ENCODE measurements at places on chromosomes 11 and 22.

- H3K27me3 ChIP-seq: no peaks in the 10 kb centered on the region
- no peak for DNase-seq
- no peaks in the 10 kb centered on the region for H3K4me1 ChIP-seq
Measured at GRCh38 chr11:9642894-9643293, 21.0 kb upstream of the SWAP70 start.

DNA sequence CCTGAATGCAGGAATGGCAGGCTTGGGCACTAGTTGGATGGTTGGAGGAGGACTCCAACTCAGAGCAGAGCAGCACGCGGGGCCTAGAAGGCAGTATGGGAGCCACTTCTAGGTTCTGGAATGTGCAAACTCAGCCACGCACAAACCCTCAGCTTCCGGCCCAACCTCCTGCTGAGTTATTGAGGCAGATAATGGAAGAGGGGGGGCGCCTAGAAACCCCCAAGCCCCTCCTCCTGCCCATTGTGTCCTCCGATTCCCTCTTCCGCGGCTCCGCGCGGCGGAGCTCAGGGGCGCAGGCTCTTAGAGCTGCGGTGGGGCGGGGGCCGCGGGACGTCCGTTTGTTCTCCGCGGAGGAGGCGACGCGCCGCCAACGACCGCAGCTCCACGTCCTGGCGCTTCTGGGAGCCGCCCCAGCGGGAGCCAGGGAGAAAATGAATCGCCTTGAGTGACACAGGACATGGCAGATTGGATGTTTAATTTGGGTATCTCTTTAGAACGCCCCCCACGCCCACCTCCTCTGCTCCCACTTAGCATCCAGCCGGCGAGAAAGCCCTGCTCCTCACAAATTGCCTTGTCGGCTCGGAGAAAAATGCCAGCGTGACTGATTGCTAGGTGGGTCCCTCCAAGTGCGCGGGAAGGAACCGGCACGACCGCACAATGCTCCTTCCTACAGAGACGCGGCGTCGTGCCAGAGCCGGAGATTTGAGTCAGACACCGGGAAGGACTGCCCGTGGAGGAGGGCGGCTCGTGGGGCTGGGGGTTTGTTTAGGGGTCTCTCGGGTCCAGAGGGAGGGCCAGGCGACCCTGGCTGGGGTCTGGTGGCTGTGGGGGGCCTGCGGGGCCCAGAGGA, 144.6 kb downstream of the NECTIN1 start:
- H3K4me1 ChIP-seq: peaks cover 7% of the 10 kb centered on the region
- H3K36me3 ChIP-seq: no peaks in the 10 kb centered on the region
- H3K27ac ChIP-seq: no peak overlapping the region
- H3K27me3 ChIP-seq: peaks cover 62% of the 10 kb centered on the region
- H3K4me3 ChIP-seq: peak overlapping the region; percentile 68

DNA sequence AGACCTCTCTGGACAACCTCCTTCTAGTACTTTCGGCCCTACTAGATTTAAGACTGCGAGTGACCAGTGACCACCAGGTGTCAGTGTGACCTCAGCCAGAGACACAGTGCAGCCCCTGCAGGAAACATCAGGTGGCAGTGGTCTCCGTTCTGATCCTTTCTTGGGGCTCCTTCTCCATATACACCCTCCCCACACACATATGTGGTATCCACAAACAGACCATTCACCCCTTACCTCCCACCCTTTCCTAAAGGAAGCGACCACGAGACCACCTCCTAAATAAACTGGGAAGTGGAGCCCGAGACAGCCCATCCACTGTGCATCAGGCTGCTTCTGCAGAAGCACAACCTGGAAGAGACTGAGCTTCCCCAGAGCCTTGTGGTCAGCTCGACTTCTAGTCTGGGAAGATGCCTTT, 38.5 kb upstream of the CYP2D6 start:
- peak overlapping the region; percentile 28 for H3K27ac ChIP-seq
- peaks cover 18% of the 10 kb centered on the region for H3K4me1 ChIP-seq
- H3K27me3 ChIP-seq: no peaks in the 10 kb centered on the region
- H3K36me3 ChIP-seq: peaks cover 5% of the 10 kb centered on the region

- H3K27me3 ChIP-seq: peaks cover 16% of the 10 kb centered on the region
- peak within 1 kb of the TSS; percentile 17 for H3K4me3 ChIP-seq
- no peaks in the 10 kb centered on the region for H3K36me3 ChIP-seq
- no peak within 1 kb of the TSS for H3K27ac ChIP-seq
- no peak for DNase-seq
Measured at GRCh38 chr11:1750481-1750839, at the start of gene IFITM10. Gene IFITM10 (minus strand): TSS chr11:1750595. CDS start chr11:1750442, 153 bp downstream.

DNA sequence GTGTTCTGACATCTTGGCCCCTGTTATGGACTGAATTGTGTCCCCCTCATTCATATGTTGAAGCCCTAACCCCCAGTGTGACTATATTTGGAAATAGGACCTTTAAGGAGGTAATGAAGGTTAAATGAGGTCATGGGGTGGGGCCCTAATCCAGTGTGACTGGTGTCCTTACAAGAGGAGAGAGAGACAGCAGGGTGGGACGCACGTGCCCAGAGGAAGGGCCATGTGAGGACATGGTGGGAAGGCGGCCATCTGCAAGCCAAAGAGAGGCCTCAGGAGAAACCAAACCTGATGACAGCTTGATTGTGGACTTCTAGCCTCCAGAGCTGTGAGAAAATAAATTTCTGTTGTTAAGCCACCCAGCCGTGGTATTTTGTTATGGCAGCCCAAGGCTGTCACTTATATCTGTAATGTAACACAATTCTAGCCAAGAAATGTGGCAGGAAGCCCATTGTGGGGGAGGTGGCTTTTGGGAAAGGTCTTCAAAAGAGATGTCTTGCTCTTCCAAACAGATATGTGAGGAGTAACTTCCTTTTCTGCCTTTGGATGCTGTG, 23.7 kb downstream of the SLC22A6 start:
- no peaks in the 10 kb centered on the region for H3K36me3 ChIP-seq
- H3K27ac ChIP-seq: no peak overlapping the region
- no peaks in the 10 kb centered on the region for H3K4me1 ChIP-seq
- no peak for DNase-seq
- no peak overlapping the region for H3K4me3 ChIP-seq

- H3K27ac ChIP-seq: no peak overlapping the region
- H3K4me3 ChIP-seq: no peak overlapping the region
- H3K4me1 ChIP-seq: peaks cover 14% of the 10 kb centered on the region
- no peaks in the 10 kb centered on the region for H3K36me3 ChIP-seq
Measured at GRCh38 chr22:22884888-22885840, 2.5 kb upstream of the IGLL5 start.

DNA sequence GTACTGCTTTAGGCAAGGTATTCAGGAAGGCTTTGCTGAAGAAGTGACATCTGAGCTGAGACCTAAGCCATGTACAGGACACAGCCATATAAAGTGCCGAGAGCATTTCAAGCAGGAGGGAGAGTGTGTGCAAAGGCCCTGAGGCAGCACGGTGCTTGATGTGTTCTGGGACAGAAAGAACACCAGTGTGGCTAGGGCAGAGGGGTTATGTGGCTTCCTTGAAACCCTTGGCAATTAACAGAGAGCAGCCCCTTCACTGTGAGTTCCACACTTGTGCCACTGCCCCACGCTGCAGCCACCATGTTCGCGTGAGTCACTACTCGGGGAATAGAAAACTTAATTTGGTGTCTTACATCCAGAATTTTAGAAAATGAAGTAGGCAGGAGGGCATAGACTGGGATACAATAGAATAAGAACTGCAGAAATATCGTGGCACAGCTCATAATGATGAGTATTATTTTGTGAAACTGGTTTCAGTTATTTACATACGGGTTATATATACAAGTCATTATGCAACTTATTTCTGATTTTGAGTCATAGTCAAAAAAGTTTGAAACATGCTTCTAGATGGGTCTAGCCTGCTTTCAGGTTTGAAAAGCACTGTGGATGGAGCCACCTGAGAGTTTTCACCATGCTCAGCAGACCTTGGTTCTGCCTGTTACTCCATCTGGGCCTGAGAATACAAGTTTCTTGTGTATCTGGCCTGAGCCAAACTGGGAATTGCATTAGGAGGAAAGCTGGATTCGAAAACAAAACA, 11.8 kb downstream of the IL10RA start:
- peaks cover 90% of the 10 kb centered on the region for H3K4me1 ChIP-seq
- DNase-seq: peak; percentile 50
- H3K36me3 ChIP-seq: peaks cover 21% of the 10 kb centered on the region
- H3K27me3 ChIP-seq: no peaks in the 10 kb centered on the region

GRCh38 chr11:64294774-64295173, 3.7 kb downstream of the KCNK4 start:
- peaks cover 2% of the 10 kb centered on the region for H3K36me3 ChIP-seq
- H3K27ac ChIP-seq: no peak overlapping the region
- DNase-seq: no peak
- H3K27me3 ChIP-seq: peaks cover 77% of the 10 kb centered on the region
- H3K4me1 ChIP-seq: peaks cover 3% of the 10 kb centered on the region

DNA sequence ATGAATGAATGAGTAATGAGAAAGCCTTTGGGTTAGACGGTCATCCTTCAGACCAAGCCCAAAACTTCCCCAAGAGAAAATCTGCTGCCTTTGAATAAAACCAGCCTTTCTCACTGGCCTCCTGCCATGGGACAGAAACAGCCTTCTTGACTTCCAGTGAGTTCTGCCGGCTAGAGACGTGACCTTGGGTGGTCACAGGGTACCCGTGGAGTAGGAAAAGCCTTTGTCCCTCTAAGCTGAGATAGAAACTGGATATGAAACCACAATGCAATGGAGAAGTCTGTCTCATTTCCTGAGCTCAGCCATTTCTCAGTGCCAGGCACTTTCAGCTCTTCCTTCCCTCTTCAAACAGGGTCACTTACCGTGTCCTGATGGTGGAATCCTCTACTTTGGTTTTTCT, 21.2 kb upstream of the YWHAH start:
- H3K27ac ChIP-seq: no peak overlapping the region
- no peak overlapping the region for H3K4me3 ChIP-seq
- no peak for DNase-seq
- H3K27me3 ChIP-seq: peaks cover 17% of the 10 kb centered on the region
- no peaks in the 10 kb centered on the region for H3K36me3 ChIP-seq

DNA sequence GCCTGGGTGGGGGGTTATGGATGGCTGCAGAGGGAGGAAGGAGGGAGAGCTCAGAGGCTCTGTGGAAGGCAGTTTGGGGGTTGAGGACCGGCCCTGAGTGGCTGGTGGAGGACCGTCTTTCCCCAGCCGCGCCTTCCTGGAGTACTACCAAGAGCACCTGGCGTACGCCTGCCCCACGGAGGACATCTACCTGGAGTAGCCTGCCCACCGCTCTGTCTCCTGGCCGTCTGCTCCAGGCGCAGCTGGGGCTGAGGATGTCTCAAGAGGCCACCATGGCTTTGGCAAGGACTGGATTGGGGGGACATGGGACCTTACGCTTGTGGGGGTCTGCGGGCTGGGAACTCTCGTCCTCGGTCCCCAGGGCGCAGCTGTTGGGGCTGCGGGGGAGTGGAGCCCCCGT, 10.0 kb downstream of the MAPK8IP2 start:
- no peak overlapping the region for H3K4me3 ChIP-seq
- no peak overlapping the region for H3K27ac ChIP-seq
- H3K27me3 ChIP-seq: peaks cover 34% of the 10 kb centered on the region
- H3K36me3 ChIP-seq: no peaks in the 10 kb centered on the region
- no peak for DNase-seq

DNA sequence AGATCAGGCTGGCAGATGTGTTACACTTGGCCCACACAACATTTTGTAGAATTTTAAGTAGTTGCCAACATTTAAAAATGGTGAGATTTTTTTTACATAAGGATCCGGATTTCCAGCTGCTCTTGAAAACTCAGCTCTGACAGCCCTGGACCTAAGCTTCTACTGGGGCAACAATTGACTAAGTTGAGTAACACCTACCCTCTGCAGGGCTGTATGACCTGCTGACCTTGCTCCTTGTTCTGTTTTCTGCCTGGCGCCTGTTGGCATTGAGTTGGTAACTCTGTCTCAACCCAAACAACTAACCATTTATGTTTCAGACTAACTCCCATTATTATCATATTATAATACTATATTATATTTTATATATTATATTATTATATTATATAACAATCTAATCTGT, 21.1 kb upstream of the LRRC55 start:
- no peaks in the 10 kb centered on the region for H3K4me1 ChIP-seq
- peaks cover 18% of the 10 kb centered on the region for H3K27me3 ChIP-seq
- no peaks in the 10 kb centered on the region for H3K36me3 ChIP-seq
- no peak for DNase-seq
- H3K27ac ChIP-seq: no peak overlapping the region

- peaks cover 36% of the 10 kb centered on the region for H3K36me3 ChIP-seq
- no peak overlapping the region for H3K4me3 ChIP-seq
- no peak for DNase-seq
- H3K4me1 ChIP-seq: peaks cover 10% of the 10 kb centered on the region
- no peak overlapping the region for H3K27ac ChIP-seq
Measured at GRCh38 chr11:17368551-17368950, 17.0 kb downstream of the NCR3LG1 start.

GRCh38 chr11:74492084-74492483, 1.4 kb downstream of the LIPT2 start:
- peak overlapping the region; percentile 95 for H3K4me3 ChIP-seq
- no peaks in the 10 kb centered on the region for H3K27me3 ChIP-seq
- H3K4me1 ChIP-seq: peaks cover 22% of the 10 kb centered on the region
- no peak for DNase-seq
- H3K36me3 ChIP-seq: no peaks in the 10 kb centered on the region

GRCh38 chr11:98434296-98434695, 586.5 kb upstream of the CNTN5 start:
- no peak overlapping the region for H3K27ac ChIP-seq
- H3K27me3 ChIP-seq: no peaks in the 10 kb centered on the region
- H3K36me3 ChIP-seq: peaks cover 1% of the 10 kb centered on the region
- H3K4me3 ChIP-seq: no peak overlapping the region
- no peaks in the 10 kb centered on the region for H3K4me1 ChIP-seq

- H3K36me3 ChIP-seq: no peaks in the 10 kb centered on the region
- no peak overlapping the region for H3K27ac ChIP-seq
- no peak for DNase-seq
- H3K27me3 ChIP-seq: no peaks in the 10 kb centered on the region
Measured at GRCh38 chr11:101346591-101346990, 217.0 kb upstream of the PGR start.

DNA sequence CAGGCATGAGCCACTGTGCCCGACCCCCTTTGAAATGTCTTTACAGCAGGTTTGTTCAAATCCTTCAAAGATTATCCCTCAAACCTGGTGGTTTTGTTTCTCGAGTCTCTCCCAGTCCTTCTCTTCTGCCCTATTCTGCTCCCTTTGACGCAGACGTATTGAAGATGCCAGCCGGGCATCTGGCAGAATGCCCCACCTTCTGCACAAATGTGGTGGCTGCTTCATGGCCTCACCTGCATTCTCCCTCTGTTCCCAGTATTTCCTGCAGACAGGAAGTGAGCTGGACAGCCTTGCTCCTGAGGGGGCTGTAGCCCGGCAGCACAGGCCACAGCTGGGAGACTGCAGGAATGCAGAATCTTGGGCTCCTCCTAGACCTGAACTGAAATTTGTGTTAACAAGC, 4.8 kb upstream of the NAP1L4 start:
- no peak overlapping the region for H3K4me3 ChIP-seq
- no peak overlapping the region for H3K27ac ChIP-seq
- H3K4me1 ChIP-seq: peaks cover 14% of the 10 kb centered on the region
- DNase-seq: no peak

DNA sequence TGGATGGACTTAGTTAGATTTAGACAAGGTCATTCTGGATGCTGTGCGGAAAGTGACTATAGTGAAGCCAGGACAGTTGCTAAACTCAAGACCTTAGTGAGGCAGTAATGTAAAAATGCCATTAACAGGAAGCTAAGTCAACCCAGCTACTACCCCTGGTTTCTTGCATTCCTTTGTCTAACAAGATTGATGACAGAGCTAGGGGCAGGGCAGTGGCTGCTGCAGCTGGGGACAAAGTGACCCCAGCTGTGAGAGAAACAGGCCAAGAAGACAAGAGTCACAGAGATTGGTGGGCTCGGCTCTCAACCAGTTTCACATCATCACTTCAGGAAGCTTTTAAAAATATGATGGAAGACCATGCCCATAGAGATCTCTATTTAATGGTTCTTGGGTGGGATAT, 110.4 kb upstream of the POU2AF2 start:
- DNase-seq: no peak
- peaks cover 12% of the 10 kb centered on the region for H3K27me3 ChIP-seq
- no peak overlapping the region for H3K4me3 ChIP-seq
- no peaks in the 10 kb centered on the region for H3K36me3 ChIP-seq

All from activated T-cell treated with anti-CD3 and anti-CD28 coated beads, Interleukin-2, amount 50 U/mL, for 72 hours (primary cell).